Immature natural killer cell (primary cell): ENCODE measurements at places on chromosomes 6 and 20.
A peak's percentile ranks its signal among the peaks of the same experiment; 100 is the strongest.

DNA sequence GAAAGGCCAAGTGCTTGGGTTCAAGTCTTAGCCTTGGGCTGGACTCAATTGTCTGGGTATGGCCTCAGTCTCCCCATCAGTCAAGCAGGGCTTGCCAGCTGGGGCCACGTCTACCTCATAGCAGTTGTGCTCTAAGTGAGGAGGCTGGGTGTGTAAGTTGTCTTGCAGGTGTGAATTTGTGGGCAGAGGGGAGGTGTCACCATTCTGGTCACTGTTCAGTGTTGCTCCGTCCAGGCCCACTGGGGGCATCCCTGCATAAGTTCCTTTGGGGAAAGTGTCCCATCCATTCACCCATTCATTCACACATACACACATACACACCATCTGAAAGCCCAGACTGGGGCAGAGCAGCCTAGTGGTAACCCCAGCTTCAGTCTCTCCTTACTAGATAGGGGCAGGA, 36.3 kb downstream of the TFEB start:
- DNase-seq = no peak

GRCh38 chr6:64803470-64804166, 903.4 kb downstream of the EYS start:
- no peak for DNase-seq

GRCh38 chr6:134888316-134888715, 61.6 kb downstream of the ALDH8A1 start:
- no peak for DNase-seq

DNA sequence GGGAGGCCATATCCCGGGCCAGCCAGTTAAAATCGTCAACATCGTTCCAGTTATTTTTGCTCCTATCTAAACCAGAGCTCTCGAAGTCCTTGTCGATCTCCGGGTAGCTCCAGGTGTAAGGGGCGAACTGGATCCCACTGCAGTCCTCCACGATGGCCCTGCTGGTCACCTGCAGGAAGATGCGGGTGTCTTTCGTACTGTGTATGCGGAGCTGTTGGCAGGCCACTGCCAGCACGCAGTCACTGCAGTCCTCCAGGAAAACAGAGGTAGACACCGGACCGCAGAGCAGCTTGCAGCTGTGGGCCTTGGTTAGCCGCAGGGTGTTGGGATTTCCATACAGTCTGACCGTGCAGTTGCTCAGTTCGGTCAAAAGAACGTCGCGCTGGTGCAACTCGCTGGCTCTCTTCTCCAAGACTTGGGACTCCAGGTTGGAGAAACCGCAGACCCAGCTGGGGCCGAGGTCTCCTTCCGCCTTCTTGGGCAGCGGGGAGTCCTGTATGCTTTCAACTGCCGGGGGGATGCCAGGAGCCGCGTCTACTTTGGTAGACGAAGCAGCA, 742 bp downstream of the TBCC start:
- DNase-seq = peak; percentile 50

DNA sequence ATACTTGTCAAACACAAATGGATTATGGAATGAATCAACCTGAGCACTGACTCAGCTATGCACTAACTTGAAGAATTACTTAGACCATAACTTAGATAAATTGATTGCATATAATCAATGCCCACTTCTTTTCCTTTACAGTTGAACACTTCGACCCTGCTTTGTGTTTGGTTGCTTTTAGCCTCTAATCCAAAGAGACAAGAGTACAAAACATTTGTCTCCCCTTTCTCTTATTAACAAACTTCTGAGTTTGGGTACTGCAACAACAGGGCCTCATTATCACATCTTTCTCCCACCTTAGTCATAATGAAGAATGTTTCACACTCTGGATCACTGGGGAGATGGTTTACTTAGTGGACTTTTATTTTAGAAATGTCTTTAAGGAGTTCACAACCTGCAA, 2.6 kb upstream of the TAAR6 start:
- DNase-seq = no peak
